ENCODE measurements at places on chromosomes 12 and 14.

DNA sequence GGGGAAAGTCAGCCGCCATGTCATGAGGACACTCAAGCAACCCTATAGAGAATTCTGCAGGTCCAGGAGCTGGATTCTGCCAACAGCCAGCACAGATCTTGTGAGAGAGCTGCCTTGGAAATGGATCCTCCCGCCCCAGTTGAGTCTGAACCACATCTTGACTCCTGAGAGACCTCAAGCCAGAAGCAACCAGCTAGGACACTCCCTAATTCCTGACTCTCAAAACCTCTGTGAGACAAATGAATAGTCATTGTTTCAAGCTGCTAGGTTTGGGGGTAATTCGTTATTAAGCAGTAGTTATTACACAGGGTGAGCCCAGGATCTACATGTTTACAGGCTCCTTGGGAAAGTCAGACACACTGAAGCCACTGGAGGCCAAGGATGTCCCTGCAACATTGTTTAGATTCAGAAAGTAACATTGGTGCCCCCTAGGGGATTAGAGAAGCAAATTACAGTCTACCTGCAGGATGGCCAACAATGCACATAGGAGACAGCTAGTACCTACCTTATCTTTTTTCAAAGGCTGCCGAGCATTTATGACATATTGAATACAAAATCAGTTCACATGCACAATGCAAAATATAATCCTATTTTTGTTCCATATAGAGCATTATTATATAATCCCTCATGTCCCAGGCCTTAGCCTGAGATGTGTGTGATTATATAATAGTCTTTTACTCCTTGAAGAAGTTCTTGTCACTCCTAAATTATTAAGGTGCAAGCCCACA is 57.9 kb upstream of the FICD start:
- DNase-seq: peak; percentile 81

DNA sequence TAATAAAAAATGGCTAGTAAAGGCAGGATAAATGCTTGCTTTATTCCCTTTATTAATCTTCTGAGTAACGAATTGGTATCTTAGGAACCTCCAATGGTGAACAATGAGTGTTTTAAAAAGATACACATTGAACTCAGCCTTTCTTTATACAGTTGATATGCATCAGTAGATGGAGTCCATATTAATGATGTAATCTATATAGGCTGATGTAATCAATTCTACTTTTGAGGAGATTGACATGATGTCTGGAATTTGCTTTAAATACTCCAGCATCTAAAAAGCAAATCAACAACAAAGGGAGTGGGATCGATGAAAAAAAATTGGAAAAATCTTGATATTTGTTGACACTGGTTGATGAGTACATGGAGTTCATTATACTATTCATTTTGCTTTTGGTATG is 106.2 kb downstream of the ANO4 start:
- no peak for DNase-seq

- no peak for DNase-seq
Observed at GRCh38 chr12:47065546-47065945, 13.9 kb upstream of the PCED1B start.

GRCh38 chr12:109768901-109769670 is 55.5 kb downstream of the FAM222A start:
- DNase-seq: no peak

DNA sequence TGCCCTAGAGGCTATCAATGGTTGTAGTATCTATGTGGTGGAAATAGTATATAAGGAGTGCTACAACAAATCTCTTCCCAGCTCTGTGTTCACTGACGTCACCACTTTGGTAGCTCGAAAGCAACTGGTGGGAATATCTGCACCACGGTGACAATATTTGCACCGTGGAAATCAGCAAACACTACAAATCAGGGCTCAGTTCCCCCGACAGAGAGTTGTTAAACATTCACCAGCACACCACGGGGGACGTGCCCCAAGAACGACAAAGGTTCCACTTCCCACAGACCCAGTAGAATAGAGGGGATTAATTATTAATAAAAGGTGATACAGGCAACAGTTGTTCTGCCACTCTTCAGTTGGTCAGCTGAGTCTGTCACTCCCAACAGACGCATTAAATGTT is 98.4 kb downstream of the CCDC60 start:
- no peak for DNase-seq

GRCh38 chr12:587132-588023 is 75.9 kb downstream of the NINJ2 start:
- no peak for DNase-seq

- no peak for DNase-seq
Observed at GRCh38 chr12:123836292-123836691, 74.2 kb downstream of the DNAH10 start.

DNA sequence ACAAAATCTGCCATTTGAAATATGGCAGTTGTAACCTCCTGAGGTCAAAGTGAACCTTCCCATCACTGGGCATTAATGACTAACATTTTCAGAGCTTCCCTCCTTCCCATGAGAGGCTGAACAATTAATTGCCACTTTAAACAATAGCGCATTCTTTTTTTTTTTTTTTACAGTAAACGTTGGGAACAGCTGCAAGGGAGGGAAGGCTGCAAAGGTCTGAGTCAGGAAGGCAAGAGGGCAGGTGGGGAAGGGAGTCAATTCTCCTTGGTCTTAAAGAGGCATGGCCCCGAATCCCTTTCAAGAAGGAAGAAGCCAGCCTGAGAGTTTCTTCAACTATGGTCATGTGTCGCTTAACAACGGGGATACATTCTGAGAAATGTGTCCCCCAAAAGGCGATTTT is 41.0 kb upstream of the PLEKHG3 start:
- no peak for DNase-seq

DNA sequence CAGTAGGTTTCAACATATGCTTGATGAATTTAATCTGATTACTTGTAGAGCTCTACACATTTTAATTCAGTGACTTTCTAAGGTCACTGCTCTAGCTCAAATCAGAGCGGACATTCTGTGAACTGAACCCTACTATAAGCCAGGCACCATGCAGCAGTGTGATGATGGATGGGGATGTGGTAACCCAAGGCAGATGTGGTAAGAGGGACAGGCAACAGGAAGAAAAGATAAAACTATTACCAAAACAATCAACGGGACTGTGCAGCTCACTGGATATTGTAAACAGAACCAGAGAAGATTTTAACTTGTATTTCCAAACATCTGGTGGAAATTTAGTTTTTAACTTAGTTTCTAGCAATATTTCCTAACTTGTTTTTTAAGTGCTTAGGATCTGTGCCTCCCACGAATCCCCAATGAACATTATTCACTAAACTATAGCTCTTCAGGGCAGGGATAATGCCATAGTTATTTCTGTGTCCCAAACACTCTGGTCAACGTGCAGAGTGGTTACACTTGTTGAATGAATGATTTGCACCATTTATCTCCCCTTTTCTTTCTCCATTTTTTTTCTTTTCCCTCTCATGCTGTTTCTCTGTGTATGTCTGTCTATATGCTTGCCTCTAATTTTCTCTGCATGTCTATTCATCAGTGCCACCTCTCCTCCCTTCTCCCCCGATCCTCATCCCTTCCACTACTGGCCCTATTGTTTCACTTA is 3.0 kb downstream of the ERO1A start:
- no peak for DNase-seq

GRCh38 chr12:26406813-26407212 is 211.4 kb downstream of the SSPN start:
- DNase-seq: no peak

DNA sequence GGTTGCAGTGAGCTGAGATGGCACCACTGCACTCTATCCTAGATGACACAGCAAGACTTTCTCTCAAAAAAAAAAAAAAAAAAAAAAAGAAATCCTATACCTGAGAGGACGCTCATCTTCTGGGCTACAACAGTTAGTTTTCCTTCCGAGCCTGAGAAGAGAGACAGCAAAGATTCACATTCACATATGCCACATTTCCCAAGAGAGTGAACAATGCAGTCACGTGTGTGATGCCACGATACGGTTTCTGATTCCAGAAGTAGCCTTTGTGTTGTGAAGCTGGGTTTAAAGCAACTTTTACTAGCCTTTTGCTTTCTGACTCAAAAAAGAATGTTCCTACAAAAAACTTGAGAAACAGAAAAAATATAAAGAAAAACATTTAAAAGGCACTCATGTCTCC is 19.5 kb downstream of the GCN1 start:
- DNase-seq: no peak

- no peak for DNase-seq
Observed at GRCh38 chr14:68284834-68285233, 465.3 kb downstream of the RAD51B start.

- DNase-seq: no peak
Observed at GRCh38 chr12:120144215-120144614, 27.7 kb upstream of the RAB35 start.

DNA sequence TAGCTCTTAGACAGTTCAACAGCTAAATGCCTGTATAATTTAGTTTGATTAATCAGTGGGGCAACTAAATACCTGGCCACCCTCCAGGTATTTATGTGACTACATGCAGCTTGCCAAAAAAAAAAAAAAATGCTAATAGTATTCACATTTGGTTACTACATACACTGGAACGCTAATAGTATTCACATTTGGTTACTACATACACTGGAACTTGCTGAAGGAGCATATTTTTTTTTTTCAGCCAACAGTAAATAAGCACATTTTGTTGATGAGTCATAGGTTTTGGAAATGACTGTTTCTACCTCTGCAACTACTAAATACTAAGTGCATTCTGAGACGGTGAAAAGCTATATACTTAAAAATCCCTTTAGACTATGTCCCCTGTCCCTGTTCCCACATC is 1172.3 kb downstream of the LRFN5 start:
- DNase-seq: no peak

GRCh38 chr14:24260026-24260779 is 2.8 kb downstream of the TGM1 start:
- no peak for DNase-seq

- DNase-seq: no peak
Observed at GRCh38 chr12:51012570-51013236, 13.5 kb downstream of the SLC11A2 start.

DNA sequence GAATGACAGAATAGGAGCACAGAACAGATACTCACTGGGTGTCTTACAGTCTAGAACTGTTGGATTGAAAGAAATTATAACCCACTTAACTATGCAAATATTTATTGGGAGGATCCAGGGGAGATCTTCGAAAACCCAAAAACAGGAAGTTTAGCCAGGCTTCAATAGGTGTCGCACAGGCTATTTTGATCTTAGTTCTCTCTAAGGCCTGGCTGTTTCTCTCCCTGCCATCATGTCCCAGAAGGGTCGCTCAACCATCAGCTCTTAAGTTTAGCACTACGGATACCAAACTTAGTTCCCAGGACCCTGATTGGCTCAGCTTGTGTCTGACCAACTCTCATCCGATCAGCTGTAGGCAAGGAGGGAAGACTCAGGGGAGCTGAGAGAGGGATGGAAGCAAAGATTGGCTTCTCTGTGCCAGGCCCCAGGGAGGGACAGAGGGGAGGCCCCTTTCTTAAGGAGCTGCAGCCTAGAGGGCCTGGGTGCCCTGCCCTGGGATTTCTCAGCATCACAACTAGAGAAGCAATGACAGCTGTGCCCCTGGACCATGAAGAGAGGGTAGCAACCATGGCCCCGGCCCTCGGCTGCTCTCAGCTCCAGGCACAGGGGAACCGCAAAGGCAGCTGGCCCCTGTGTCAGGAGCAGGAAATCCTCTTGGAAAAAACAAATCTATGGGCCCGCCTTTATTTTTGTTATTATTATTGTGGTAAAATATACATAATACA is 13.5 kb downstream of the PHETA1 start:
- no peak for DNase-seq

GRCh38 chr12:122888232-122888752 is 7.6 kb downstream of the VPS37B start:
- DNase-seq: no peak

- no peak for DNase-seq
Observed at GRCh38 chr12:85821759-85822158, 14.4 kb downstream of the RASSF9 start.

GRCh38 chr12:93689076-93689834 is 12.1 kb downstream of the CRADD start:
- no peak for DNase-seq

GRCh38 chr12:12717586-12718380 is 615 bp downstream of the CDKN1B start:
- no peak for DNase-seq

- no peak for DNase-seq
Observed at GRCh38 chr12:113179023-113179422, 6.3 kb downstream of the DDX54 start.

DNA sequence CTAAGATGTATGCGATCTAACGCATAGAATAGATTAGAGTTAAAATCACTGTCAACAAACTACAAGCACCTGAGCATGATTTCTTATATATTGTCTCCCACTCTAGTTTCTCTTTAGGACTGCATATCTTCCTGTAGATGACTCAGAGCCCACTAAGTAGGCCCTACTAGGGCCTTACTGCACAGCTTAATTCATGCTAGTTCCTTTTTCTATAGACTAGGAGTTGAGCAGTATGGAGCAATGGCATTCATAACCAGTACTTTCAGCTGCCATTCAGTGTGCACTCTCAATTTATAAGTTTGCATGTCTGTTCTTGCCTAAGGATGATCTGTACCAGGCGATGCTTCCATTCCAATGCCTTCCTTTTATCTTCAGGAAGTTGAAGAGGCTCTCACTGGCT is 103.5 kb downstream of the METTL25 start:
- DNase-seq: no peak

DNA sequence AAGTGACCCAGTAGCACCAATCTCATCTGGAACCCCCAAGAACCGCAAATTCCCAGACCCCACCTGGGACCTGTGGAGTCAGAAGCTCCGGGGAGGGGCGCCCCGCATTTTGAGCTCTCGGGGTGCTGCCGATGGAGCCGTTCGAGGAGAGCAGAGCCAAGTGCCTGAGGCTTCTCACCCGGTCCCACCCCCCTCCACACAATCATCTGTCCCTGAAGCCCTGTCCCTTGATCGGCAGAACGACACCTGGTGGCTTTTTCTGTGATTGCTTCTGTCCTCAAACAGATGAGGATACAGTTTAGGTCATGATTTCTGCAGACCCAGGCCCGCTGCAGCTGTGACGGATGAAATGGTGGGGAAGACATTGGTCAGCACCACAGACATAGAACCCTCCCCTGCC is 74.7 kb downstream of the NOC4L start:
- DNase-seq: no peak

DNA sequence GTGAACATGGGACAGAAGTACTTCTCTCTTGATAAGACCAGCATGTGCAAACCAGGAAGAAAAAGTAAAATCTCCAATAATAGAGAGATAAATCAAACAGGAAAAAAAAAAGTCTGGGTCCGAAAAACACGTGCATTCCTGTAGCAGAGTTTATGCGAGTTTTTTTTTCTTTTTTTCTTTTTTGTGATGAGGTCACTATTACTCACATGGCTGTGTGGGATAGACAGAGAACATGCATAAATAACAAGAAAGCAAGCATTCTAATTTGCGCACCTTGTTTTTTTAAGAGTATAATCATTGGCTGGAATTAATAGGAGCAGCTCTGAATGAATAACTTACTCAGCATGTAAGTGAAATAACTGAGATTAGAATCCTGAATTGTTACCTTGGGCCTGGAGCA is 91.9 kb upstream of the CPM start:
- no peak for DNase-seq

DNA sequence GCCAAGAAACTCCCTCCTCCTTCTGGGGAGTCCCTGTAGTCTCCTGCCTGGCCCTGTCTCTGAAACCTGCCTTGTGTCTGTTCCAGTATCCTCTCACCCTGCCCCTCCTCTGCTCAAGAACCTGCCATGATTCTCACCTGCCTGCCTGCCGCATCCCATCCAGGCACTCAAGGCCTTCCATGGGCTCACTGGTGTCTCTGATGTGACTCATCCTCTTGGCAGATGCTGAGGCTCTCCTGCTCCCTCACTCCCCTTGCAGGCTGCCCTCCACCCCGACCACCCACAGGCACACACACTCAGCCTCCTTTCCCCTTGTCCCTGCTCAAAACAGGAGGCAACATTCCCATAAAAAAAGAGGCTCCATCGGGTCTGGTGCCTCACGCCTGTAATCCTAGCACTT is 5.8 kb upstream of the BEGAIN start:
- DNase-seq: no peak
